ENCODE measurements at places on chromosomes 2 and 18.
A peak's percentile ranks its signal among the peaks of the same experiment; 100 is the strongest.

GRCh38 chr2:147227313-147227712 is 617.5 kb upstream of the ACVR2A start:
- no peak for DNase-seq

DNA sequence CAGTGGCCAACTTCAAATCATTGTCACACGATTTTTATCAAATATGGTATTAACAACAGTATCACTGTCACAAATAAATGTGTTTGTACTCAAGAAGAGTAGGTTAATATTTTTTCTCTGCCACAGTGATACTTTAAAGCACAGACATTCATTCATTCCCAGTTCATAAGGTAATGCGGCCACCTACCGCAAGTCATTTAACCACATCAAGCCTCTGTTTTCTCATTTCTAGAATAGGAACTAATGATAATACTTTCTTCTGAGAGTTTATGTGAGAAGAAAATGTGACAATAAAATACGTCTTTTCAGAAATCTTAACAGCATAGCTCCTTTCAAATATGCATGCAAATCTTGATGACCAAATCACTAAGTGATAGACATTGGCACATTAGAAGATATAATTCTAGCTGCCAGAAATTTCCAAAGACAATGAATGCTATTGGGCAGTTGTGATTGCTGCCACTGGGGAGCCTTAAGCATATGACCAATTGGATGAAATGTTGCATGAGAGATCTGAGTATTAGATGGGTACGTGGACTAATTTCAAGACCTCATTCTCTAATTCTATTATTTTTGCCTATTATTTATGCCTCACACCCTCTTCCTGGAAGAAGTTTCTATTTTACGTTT is 430.9 kb downstream of the PID1 start:
- DNase-seq = no peak

- DNase-seq = no peak
Measured at GRCh38 chr18:6056171-6056910, 161.0 kb upstream of the TMEM200C start.

- DNase-seq = peak; percentile 98
Measured at GRCh38 chr18:78701771-78702396, 277.7 kb upstream of the SALL3 start.

DNA sequence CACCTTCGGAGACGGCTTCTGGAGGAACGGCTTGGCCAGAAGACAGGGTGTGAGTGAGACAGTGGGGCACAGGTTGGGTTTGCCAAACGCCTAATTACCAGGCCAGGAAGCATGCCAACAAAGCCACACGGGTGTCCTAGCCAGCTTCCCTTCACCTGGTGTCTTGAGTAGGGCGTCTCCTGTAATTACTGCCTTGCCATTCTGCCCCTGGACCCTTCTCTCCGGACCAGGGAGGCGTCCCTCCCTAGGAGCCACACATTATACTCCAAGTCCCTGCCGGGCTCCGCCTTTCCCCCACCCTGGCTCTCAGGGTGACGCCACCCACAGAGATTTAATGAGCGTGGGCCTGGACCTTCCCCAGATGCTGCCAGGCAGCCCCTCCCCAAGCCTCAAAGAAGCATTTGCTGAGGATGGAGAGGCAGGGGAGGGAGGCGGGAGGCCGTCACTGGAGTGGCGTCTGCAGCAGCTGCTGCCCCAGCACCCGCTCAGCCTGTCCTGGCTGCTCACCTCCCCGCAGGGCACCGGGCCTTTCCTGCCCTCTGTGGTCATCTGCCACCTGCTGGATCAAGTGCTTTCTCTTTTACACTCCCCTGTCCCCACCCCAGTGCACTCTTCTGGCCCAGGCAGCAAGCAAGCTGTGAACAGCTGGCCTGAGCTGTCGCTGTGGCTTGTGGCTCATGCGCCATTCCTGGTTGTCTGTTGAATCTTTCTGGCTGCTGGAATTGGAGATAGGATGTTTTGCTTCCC is 20.7 kb downstream of the FOSL2 start:
- peak; percentile 78 for DNase-seq

DNA sequence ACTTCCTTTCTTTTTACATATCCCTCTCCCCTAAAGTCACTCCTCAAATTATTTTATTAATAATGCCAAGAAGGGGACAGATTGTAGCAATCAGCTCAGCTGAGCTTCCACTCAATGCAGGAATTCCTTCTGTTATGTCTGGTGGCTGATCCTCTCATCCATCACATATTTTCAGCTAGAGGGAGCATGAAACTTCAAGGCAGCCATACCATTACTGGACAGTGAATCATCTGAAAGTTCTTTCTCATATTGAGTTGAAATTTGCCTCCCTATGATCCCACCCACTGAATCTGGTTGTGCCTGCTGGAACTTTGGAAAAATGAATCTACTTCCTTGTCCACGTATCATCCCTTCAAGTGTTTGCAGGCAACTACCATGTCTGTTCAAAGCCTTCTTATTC is 11.2 kb downstream of the ZNF385B start:
- DNase-seq = no peak

DNA sequence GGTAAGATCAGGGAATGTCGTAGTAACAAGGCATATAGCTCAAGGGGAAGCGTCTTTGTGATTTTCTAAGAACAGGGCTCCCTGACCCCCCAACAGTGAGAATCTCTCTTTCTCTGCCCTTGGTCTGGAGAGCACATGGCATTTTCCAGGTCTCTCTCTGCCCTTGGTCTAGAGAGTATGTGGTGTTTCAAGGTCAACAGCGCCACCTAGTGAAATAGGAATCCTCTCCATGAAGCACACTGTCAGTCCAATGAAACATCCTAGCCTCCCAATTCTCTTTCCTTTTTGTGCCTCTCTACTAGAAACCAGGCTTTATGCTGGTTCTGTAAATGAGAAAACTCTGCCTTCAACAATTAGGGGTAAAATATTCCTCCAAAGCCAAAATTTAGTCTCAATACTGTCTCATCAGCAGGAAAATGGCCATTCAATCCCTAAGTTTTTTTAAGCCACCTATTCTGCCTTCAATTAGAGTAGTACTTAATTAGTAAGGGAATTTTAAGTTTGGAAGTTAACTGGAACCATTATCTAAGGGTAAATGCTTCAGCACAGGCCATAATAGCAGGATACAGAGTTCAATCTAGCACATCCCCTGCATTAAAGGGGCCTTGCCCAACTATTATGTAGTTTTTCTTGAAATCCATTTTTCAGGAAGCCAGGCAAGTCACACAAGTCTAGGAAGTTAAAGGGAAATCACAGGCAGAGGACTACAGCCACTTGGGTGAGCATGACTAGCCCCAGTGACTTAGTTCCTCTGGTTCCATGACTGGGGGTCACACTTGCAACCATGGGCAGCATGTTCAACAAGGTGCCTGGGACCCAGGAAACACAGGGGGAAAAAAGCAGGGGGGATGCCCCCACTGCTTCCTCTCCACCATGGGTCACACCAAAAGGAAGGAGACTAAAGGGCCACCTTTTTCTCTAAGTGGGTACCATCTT is 12.4 kb downstream of the DYM start:
- peak; percentile 55 for DNase-seq
